ENCODE measurements at places on chromosomes 3 and 15.

DNA sequence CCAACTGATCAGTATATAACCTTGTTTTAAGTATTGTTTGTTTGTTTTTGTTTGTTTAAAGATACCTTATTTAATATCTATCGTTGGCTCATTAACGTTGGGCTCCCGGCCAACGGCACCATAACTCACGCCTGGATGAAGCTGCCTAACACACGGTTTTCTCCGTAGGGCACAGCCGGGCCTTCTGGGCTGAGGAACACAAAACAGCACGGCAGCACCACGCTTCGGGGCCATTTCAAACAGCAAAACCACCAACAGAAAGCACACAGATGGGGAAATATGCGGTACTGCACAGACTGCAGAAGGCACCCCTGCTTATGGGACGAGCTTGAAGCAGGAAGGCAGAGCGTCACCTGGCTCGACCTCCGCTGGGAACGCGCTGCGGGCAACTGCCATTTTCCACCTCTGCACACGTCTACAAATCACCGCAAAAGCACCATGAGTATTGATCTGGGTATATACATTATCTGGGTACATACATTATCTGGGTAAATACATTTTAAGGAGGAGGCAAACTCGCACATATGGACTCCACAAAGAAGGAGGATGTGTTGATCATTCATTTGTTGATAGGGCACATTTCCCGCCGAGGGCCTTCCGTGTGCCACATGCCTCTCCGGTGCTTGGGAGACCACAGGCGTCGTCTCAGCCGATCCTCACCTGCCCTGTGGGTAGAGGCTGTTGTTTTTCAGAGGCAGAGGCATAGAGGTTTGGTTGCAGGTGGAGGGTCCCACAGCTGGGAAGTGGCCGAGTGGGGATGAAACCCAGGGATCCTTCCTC lies 123.7 kb upstream of the ATP2B2 start:
- no peak for DNase-seq

- DNase-seq: no peak
These were observed 34.9 kb downstream of the PIK3R4 start for GRCh38 chr3:130711565-130712324.

- no peak for DNase-seq
These were observed 427.9 kb upstream of the RASGRP1 start for GRCh38 chr15:38992506-38992905.

DNA sequence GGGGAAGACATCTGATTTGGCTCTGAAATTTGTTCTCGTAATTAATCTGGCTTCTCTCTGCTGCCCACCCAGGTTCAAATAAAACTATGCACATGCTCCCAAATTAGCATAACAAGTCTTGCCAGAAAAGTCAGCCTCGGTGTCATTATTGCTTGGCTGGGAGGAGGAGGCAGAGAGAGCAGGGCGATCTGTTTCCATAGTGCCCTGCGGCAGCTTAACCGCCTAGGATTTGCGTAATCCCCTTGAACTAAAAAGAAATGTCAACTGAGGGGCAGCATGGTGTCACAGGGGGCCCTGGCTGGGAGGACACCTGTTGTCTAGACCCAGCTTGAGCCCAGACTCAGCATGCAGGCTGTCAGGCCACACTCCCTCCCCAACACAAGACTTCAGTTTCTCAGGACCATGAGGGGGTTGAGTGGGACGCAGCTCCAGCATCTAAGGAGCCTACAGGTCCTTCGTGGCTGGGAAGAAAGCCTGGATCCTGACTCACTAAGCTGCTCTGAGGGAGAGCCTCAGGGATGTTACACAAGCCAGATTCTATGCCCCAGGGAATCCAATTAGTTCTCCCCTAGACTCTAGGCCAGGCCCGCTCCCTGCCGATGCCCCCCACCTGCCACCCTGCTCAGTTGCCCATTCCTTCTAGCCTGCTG lies 17.3 kb downstream of the MRPS11 start:
- DNase-seq: no peak

DNA sequence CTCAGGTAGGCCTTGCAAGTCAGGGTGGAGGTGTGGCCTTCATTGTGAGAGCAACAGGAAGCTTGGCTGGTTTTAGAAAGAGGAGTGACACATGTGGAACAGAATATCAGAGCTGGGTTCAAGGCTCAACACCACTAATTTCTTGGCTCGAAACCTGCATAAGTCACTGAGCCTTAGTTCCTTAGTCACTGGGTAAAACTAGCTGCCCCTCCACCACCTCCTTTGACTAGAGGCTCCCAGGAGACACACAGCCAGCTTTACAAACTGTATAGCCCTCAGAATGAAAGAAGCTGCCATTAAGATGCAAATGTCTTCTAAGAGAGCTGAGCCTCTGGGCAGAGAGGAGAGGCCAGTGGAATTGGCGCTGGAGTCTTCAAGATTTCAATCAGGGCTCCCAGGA lies 67.7 kb downstream of the CERS3 start:
- DNase-seq: no peak

GRCh38 chr3:9169956-9170850 lies 79.2 kb downstream of the SRGAP3 start:
- no peak for DNase-seq

- no peak for DNase-seq
These were observed 33.4 kb downstream of the FEM1B start for GRCh38 chr15:68310804-68311463.

- DNase-seq: no peak
These were observed 193.5 kb upstream of the ZBTB20 start for GRCh38 chr3:115340586-115340985.

DNA sequence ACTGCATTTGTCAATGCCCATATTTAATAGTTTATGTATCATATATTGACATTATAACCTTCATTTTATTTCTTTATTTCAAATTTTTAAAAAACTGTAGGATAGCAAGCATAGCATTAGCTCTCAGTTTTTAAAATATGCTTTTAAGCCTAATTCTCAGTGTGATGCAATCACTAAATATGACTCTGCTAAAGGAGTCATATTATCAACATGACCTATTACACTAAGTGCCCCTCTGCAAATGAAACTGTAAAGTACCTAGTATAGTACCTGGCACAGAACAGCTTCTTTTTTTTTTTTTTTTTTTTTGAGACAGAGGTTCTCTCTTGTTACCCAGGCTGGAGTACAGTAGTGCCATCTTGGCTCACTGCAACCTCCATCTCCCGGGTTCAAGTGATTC lies 179.4 kb upstream of the CGNL1 start:
- peak; percentile 15 for DNase-seq

GRCh38 chr15:71679223-71679792 lies 131.0 kb upstream of the NR2E3 start:
- no peak for DNase-seq

DNA sequence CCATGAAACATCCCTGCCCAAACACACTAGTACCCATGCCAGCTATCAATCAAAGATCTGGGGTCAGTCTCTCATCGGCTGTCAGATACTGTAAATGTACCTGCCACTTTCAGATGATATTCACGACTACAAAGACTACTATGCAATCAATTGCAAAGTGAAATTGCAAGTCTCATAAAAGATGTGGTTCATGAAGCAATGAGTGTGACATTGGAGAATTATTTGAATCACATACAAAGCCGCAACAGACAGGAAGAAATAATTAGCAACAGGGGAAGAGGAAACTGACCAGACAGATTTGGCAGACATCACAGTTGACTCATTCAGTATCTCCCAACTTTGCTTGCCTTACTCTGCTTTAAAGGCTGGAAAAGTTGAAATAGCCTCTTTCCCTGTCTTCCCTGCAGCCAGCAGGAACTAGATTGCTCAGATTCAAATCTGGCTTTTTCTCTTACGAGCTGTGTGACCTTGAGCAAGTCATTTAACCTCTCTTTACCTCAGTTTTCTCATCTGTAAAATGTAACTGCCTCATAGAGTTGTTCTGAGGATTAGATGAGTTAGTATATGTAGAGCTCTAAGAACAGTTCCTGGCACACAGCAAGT lies 95.7 kb upstream of the C3orf80 start:
- no peak for DNase-seq

DNA sequence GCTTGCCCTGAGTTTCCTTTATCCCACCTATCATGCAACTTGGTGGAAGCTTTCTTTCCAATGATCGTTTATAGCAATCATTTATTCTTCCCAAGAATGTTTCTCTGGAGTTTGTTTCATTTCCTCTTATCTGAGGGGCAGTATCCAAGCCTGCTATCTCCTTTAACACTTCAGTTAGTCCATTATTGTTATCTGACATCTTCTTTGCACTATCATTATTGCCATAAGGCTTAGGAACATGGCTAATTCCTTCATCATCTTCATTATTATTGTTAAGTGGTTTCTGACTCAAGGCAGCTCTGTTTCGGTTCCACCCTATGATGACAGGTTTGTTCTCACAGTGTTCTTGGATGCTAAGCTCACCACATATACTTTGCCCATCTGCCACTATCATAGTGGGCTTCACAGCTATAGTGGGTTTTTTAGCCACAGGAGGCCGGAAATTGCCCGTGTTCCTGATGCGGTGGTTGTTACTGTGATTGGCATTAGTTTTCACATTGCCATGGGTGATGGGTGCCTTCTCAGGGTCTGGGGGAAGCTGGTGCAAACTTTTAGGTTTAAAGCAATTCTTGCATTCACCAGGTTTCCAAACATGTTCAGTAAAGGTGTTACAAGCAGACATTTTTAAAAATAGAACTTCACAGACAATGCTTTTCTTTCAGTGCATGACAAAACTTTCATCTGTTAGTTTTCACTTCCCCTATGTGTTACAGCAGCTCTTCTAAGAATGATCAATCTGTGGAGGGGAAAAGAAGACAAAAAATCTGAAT lies 110.6 kb upstream of the TSPAN3 start:
- DNase-seq: no peak

DNA sequence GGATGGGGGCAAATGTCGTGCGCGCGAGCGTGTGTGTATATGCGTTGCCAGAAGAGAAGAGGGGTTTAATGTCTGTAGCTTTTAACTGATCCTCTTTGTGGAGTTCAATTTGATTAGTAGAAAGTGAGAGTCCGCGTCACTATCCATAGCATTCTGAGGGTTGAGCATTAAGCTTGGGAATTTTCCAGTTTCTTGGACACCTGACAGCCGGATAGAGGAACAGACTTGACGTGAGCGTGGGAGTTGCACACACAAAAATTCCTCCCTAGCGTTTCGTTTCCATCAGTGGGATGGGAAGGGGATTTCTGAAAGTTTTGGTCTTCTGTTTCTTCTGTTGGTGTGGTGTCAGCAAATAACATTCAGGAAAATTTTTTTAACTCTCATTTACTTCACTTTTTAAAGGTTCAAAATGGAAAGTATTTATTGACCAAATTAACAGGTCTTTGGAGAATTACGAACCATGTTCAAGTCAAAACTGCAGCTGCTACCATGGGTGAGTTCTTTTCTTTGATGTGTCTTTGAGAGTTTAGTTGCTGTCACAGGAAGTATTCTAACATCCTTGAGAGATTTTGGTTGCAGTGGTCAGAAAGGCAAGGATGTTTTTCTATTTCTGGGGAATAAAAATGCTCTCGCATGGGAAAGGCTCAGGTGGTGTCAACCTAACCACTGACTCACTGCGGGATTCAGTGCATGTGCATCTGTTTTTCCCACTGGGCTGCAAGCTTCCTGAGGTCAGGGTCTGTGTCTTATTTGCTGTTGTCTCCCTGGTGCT lies 841 bp downstream of the POGLUT1 start:
- no peak for DNase-seq

- no peak for DNase-seq
These were observed 47.2 kb upstream of the SMAD6 start for GRCh38 chr15:66654739-66655375.

DNA sequence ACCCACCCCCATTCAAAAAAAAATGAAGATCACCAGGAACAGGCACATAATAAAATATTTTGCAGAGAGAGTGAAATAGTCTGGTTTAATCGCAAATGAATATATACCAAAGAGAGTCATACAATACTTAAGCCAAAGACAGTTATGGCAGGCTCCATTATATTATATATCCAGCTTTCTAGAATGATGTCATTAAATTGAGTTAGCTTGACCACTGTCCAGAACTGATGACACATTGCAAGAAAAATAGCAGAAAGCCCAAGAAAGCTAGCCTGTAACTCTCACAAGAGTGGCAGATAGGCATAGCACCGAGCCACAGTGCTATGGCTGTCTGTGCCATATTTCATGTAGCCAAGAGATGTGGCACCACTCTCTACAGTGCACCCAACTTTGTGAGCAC lies 231.9 kb upstream of the SEMA6D start:
- DNase-seq: no peak

DNA sequence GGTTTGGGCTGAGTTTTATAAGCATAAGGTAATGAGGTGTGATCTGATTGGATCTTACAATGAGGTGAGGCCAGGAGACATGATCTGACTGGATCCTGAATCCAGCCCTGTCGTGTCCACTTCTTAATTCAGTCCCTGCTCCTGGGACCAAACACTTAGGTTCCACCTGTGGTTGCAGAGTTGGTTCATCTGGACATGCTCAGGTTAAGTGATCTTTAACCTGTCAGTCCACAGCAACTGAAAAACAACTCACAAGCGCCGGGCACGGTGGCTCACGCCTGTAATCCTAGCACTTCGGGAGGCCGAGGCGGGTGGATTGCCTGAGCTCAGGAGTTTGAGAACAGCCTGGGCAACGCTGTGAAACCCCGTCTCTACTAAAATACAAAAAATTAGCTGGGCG lies 679.3 kb upstream of the ALCAM start:
- no peak for DNase-seq

DNA sequence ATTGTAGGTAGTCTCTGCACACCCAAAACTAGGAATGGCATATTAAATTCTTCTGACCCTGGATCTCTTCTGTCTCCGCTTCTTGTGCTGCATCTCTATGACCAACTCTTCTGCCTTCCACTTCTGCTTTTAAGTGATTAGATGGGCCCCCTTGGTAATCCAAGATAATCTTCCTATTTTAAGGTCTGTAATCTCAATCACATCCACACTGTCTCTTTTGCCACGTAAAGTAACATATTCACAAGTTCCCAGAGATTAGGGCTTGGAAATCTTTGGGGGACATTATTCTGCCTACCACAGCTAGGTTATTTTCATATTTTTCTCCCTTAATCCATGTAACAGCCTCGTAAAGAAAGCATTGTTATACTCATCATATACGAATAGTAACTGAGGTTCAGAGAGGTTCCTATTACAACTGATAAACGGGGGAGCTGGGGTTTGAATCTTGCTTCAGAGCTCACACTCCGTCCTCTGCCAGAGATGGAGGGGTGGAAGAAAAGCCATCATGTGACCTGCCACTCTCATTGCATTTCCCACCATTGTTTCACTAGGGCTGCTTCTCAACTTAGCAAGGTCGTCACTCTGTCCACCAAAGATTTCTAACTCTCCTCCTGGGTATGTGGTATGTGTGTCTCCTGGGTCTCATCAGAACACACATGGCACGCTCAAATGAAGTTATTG lies 6.6 kb upstream of the CD47 start:
- DNase-seq: no peak

DNA sequence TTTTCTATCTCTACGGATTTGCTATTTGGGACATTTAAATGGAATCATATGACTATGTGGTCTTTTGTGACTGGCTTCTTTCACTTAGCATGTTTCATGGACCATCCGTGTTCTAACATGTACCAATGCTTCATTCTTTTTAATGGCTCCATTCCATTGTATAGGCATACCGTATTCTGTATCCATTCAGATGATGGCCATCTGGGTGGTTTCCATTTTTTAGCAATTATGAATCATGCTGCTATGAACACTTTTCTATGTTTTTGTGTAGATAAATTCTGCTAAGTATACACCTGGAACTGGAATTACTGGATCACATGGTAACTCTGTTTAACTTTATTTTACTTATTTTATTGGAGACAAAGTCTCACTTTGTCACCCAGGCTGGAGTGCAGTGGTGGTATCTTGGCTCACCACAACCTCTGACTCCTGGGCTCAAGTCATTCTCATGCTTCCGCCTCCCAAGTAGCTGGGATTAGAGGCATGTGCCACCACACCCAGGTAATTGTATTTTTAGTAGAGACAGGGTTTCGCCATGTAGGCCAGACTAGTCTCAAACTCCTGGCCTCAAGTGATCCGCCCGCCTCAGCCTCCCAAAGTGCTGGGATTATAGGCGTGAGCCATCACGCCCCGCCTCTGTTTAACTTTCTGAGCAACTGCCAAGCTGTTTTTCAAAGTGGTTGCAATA lies 13.4 kb downstream of the UBP1 start:
- DNase-seq: no peak

Data from NCI-H2029 treated with DMSO at 0.1 percent for 48 hours (cell line).